ENCODE measurements at places on chromosomes 4 and X.

GRCh38 chr4:158371158-158371557, 150.5 kb upstream of the RXFP1 start:
- no peak for DNase-seq

GRCh38 chr4:186348433-186348832, 82.4 kb downstream of the F11 start:
- no peak for DNase-seq

DNA sequence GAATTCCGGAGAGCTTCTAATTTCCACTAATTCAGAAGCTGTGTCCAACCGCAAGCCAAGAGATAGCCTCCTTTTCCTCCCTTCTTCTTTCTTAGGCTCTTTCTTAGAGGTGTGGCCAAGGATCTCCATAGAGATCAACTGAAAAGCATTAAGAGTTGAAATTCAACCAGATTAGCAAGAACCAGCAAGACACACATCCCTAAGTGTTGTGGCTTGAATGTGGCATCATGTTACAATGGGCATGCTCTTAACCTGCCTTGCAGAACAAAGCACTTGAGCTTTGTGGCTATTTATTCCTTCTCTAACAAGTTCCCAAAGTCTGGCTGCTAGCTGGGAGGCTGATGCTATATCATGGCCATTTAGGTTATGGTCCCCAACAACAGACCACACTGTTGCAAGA, 10.4 kb downstream of the ANOS1 start:
- no peak for DNase-seq

DNA sequence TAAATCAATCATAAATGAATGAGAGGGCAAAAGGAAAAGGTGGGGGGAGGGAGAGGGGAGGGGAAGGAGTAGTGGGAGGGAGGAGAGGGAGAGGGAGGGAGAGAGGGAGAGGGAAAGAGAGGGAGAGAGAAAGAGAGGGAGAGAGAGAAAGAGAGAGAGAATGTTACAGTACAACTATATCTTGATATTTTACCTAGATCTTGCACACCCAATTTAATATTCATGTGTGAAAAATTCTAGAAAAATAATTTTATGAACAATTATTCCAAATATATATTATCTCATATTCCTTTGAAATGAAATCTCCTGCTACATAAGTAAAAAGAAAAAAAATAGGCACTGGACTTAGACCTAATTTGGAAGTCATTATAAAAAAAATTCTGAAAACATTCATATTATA, 120.0 kb downstream of the SCLT1 start:
- DNase-seq = no peak

- DNase-seq = no peak
Measured at GRCh38 chrX:15820106-15821073, 30.1 kb downstream of the ZRSR2 start.

GRCh38 chrX:12419591-12419990, 281.3 kb downstream of the FRMPD4 start:
- no peak for DNase-seq

DNA sequence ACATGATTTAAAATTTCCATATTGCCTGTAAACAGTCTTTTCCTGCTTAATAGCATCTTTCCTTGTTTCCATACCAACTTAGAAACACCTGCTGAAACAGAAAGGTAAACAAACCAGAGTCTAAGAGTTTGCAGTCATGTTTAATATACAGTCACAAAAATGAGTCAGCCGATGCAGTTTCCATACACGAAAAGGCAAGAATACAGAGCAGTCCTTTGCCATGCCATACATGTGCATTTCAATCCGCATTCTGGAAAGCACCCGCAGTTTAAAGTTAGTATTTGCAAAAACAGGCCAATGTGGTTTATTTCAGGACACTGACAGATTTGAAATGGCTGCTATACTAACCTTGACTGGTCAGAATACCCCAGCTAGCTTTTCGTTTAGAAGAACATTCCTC, 32.1 kb downstream of the ASB5 start:
- DNase-seq = no peak

- no peak for DNase-seq
Measured at GRCh38 chr4:7210824-7211223, 18.5 kb downstream of the SORCS2 start.

DNA sequence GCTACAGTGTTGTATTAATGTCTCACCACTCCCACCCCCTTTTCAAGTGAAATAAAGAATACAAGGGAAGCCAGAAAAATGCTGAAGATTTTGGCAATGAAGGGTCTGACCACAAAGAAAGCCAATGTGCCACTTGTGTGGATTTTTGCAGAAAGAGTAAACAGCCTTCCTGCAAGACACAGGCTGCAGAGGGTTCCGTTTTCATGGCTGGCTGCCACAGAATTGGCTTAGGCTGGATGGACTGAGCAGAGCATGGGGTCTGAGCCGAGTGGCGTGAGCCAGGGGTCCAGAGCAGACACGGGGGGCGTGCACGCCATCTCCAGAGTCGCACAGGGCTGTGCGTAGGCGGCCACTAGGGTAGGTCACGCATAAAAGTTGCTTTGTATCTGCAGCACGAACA, 69.2 kb downstream of the MTNR1A start:
- DNase-seq = no peak

GRCh38 chr4:78648640-78649363, 97.2 kb downstream of the ANXA3 start:
- DNase-seq = no peak

GRCh38 chrX:50002067-50002714, 79.8 kb downstream of the CLCN5 start:
- DNase-seq = no peak

- no peak for DNase-seq
Measured at GRCh38 chrX:13472975-13473374, 96.4 kb upstream of the EGFL6 start.

- no peak for DNase-seq
Measured at GRCh38 chr4:26071688-26072087, 157.7 kb downstream of the SMIM20 start.

- DNase-seq = no peak
Measured at GRCh38 chrX:115650916-115651315, 89.9 kb downstream of the PLS3 start.

DNA sequence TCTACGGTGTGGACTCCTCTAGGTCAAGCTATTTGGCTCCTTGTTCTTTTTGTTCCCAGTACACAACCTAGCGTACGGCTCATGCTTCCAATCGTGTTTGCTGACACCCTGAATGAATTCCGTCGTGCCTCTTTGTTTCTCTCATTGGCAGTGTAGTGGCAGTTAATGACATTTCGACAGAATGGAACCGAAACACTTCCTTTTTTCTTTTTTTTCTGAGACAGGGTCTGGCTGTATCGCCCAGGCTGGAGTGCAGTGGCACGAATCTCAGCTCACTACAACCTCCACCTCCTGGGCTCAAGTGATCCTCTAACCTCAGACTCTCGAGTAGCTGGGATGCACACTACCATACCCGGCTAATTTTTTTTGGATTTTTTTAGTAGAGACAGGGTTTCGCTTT, 113.3 kb upstream of the ATP6AP2 start:
- DNase-seq = no peak

GRCh38 chrX:15525664-15526416, 25.2 kb downstream of the BMX start:
- DNase-seq = no peak

DNA sequence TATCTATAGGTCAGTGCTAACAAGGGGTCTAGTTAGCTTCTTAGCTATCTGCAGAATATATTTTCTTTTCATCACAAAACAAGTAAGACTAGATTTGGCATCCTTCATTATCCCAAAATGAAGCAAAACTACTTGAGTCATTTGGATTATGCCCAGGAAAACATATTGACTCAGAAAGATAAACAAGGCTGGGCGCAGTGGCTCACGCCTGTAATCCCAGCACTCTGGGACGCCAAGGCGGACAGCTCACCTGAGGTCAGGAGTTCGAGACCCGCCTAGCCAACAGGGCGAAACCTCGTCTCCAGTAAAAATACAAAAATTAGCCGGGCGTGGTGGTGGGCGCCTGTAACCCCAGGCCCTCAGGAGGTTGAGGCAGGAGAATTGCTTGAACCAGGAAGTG, 18.0 kb upstream of the MND1 start:
- DNase-seq = no peak

All from naive thymus-derived CD4-positive, alpha-beta T cell (primary cell).